ENCODE measurements at places on chromosomes 3 and 15. TPM values are rescaled to one million over a fixed set of nuclear protein-coding genes. Genes with fewer than 3 reads are reported as not detected.

FAM81A gene
- total RNA-seq: 1.6 TPM

CYB561D2 gene
- total RNA-seq: 25.3 TPM

ZNF621 gene
- 9.9 TPM for total RNA-seq

FMN1 gene
- 5.7 TPM for total RNA-seq

MESP1 gene
- total RNA-seq: 1.5 TPM

BUB1B gene
- 108 TPM for total RNA-seq

CKMT1A gene
- 2.2 TPM for total RNA-seq

GOLGA8S gene
- not detected for total RNA-seq

ST3GAL6 gene
- total RNA-seq: 1.2 TPM

MCCC1 gene
- total RNA-seq: 32.3 TPM

MKRN2OS gene
- total RNA-seq: not detected

SACM1L gene
- 15.3 TPM for total RNA-seq

KCNAB1 gene
- 2.6 TPM for total RNA-seq

LSAMP gene
- total RNA-seq: 17.6 TPM

PAQR9 gene
- not detected for total RNA-seq

MKRN3 gene
- 15.0 TPM for total RNA-seq

ESYT3 gene
- 0.68 TPM for total RNA-seq

PCOLCE2 gene
- 13.8 TPM for total RNA-seq

GOLGA8J gene
- total RNA-seq: not detected

HHATL gene
- not detected for total RNA-seq

CLSTN2 gene
- total RNA-seq: 0.86 TPM

RTP3 gene
- not detected for total RNA-seq

GRAMD1C gene
- 11.7 TPM for total RNA-seq

THSD4 gene
- total RNA-seq: 3.4 TPM

MUSTN1 gene
- not detected for total RNA-seq

NAALADL2 gene
- 8.7 TPM for total RNA-seq

PPP2R3A gene
- 10.2 TPM for total RNA-seq

ACOX2 gene
- total RNA-seq: 4.2 TPM

FEZF2 gene
- not detected for total RNA-seq

All from Daoy (cell line).